ENCODE measurements at places on chromosomes 6 and 20.

DNA sequence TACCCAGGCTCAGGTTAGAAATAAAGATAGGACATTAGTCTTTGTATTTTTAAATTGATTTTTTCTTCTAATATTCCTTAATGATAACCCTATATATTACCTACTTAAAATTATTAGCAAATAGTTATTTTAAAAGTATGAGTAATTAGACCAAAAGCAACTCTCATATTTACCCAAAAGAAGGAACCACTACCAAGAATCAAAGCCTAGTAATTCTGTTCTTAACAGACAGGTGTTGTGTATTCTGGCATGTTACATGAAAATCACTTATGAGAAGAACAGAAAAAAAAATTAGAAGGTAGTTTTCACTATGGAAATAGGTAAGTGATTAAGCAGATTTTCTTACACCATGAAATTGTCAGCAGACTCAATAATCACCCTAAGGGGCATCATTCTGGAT lies 105.1 kb downstream of the ATG5 start:
- DNase-seq = no peak

- DNase-seq = no peak
Measured at GRCh38 chr20:25195962-25196785, 662 bp downstream of the ENTPD6 start.

- no peak for DNase-seq
Measured at GRCh38 chr6:169081248-169081647, 172.4 kb downstream of the THBS2 start.

GRCh38 chr6:101146389-101146788 lies 247.1 kb upstream of the GRIK2 start:
- DNase-seq = no peak

- DNase-seq = peak; percentile 77
Measured at GRCh38 chr20:44692932-44693480, 22.2 kb upstream of the CCN5 start.

- DNase-seq = no peak
Measured at GRCh38 chr6:18681832-18682503, 294.8 kb downstream of the RNF144B start.

- no peak for DNase-seq
Measured at GRCh38 chr6:5677219-5678000, 329.3 kb downstream of the NRN1 start.

All from AG04450 (cell line).